SJSA1 (cell line): ENCODE measurements at places on chromosomes 1 and 21. TPM values are rescaled to one million over a fixed set of nuclear protein-coding genes. Genes with fewer than 3 reads are reported as not detected.
A peak's percentile ranks its signal among the peaks of the same experiment; 100 is the strongest.

GRCh38 chr1:119960501-119960900, 64.2 kb upstream of the ADAM30 start:
- H3K36me3 ChIP-seq: peaks cover 65% of the 10 kb centered on the region
- no peaks in the 10 kb centered on the region for H3K27me3 ChIP-seq

GRCh38 chr21:33367309-33367973, 35.8 kb upstream of the IFNGR2 start:
- no peaks in the 10 kb centered on the region for H3K36me3 ChIP-seq
- no peak overlapping the region for H3K27ac ChIP-seq
- no peaks in the 10 kb centered on the region for H3K27me3 ChIP-seq
- H3K4me1 ChIP-seq: no peaks in the 10 kb centered on the region

DNA sequence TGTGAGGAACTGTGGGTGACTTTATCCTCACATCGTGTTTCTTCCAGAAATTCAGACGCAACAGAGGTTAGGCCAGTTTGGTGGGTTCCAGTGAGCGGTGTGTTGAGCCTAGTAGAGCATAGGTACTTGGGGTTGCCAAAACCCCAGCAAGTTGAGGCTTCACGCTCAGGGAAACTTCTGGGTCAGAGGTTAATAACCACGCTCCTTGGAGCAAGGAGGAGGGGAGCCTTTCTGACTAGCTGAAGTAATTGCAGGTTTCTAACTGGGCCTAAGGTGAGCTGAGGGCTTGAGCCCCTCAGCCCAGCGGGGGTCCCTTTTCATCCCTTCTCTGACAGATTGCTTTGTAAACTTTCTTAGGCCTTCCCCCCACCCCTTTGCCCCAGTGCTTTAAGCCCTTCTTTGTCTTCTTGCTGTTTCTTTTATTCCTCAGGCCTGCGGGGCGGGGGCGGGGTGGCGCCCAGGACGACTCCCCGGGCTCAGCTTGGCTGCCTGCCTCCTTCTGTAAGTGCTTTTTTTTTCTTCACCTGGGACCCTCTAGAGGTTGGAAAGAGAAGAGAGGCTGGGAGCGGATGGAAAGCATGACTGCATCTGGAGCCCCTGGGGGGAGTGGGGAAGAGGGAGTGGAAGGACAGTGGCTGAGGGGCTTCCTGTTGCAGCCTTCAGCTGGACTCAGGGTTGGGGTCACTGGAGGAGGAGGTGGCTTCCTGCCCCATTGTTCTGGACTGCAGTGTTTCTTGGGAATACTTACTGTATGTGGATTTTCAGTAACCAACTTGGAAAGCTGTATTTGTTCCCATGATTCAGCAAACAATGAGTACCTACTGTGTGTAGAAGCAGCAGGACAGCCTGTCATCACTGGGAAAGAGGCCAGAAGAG, 1.3 kb upstream of the ZNF436 start:
- peak overlapping the region; percentile 75; the same call in 1 of the 2 replicates for H3K27ac ChIP-seq
- no peaks in the 10 kb centered on the region for H3K27me3 ChIP-seq
- DNase-seq: peak; percentile 38
- H3K4me1 ChIP-seq: peaks cover 21% of the 10 kb centered on the region
- no peak overlapping the region for H3K4me3 ChIP-seq

The FAM89A gene
- 36.7 and 39.5 TPM in 2 replicates for total RNA-seq

The NUAK2 gene
- 2.9 and 5.8 TPM in 2 replicates for total RNA-seq

GRCh38 chr1:183962903-183963302, 74.6 kb downstream of the COLGALT2 start:
- H3K4me3 ChIP-seq: no peak overlapping the region
- H3K27ac ChIP-seq: no peak overlapping the region
- no peaks in the 10 kb centered on the region for H3K27me3 ChIP-seq
- peaks cover 2% of the 10 kb centered on the region; the same call in 1 of the 2 replicates for H3K36me3 ChIP-seq
- H3K4me1 ChIP-seq: no peaks in the 10 kb centered on the region
- DNase-seq: no peak

DNA sequence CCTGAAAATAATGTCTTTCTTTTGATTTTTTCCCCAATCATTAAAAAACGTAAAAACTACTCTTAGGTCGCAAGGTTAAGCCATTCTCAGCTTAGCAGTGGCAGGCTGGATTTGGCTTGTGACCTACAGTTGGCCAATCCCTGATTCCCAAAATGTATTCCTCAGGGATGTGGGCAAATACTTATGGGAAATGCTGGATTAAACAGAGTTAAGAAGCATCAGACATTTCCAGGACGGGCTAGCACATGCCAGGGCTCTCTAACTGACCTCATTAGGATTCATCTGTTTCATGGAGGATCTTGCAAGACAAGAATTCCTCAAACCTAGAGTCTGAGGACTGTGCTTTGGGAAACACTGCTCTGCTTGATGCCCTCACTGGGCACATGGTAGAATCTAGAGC, 982 bp upstream of the IL24 start:
- H3K4me1 ChIP-seq: peaks cover 76% of the 10 kb centered on the region
- no peak overlapping the region for H3K4me3 ChIP-seq
- no peaks in the 10 kb centered on the region for H3K36me3 ChIP-seq
- no peaks in the 10 kb centered on the region for H3K27me3 ChIP-seq
- H3K27ac ChIP-seq: peak overlapping the region; percentile 74
- DNase-seq: no peak

GRCh38 chr1:210624722-210625121, 296.0 kb downstream of the HHAT start:
- no peaks in the 10 kb centered on the region for H3K4me1 ChIP-seq
- no peak for DNase-seq
- no peak overlapping the region for H3K27ac ChIP-seq
- no peaks in the 10 kb centered on the region for H3K36me3 ChIP-seq
- no peaks in the 10 kb centered on the region for H3K27me3 ChIP-seq
- H3K4me3 ChIP-seq: no peak overlapping the region

DNA sequence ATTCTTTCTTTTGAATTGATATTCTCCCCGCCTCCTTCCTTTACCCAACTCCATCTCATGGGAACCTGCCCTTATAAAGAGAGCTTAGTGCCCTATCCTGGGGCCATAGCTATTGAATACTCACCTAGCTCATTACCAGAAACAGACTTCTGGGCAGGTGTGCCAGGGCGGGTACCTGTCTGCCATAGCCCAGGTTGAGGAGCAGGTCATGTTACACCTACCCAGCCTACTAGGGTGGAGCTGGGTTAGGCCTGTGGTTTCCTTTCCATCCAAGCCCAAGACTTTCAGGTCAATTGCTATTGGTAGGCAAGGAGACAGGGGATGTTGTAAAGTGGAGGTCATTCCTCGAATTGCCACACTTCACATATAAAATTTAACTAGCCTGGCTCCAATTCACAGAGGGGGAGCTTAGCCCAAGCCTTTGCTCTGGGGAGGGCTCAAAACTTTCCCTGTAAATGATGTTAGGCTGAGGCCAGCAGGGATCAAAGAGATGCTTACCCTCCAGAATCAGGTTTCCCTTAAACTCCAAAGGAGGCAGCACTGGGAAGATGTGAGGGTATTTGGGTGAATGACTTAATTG, 87.1 kb upstream of the IPO9 start:
- peaks cover 5% of the 10 kb centered on the region for H3K4me1 ChIP-seq
- DNase-seq: no peak
- H3K27me3 ChIP-seq: no peaks in the 10 kb centered on the region
- no peak overlapping the region for H3K4me3 ChIP-seq

The C4BPA gene
- total RNA-seq: not detected in 2 replicates

- peak overlapping the region; percentile 15; the same call in 1 of the 2 replicates for H3K27ac ChIP-seq
- H3K36me3 ChIP-seq: no peaks in the 10 kb centered on the region
- H3K4me3 ChIP-seq: no peak overlapping the region
- H3K27me3 ChIP-seq: no peaks in the 10 kb centered on the region
- DNase-seq: peak; percentile 64
Observed at GRCh38 chr1:58618303-58618702, 41.3 kb upstream of the TACSTD2 start.

The AMIGO1 gene
- 0.41 and 0.55 TPM in 2 replicates for total RNA-seq

DNA sequence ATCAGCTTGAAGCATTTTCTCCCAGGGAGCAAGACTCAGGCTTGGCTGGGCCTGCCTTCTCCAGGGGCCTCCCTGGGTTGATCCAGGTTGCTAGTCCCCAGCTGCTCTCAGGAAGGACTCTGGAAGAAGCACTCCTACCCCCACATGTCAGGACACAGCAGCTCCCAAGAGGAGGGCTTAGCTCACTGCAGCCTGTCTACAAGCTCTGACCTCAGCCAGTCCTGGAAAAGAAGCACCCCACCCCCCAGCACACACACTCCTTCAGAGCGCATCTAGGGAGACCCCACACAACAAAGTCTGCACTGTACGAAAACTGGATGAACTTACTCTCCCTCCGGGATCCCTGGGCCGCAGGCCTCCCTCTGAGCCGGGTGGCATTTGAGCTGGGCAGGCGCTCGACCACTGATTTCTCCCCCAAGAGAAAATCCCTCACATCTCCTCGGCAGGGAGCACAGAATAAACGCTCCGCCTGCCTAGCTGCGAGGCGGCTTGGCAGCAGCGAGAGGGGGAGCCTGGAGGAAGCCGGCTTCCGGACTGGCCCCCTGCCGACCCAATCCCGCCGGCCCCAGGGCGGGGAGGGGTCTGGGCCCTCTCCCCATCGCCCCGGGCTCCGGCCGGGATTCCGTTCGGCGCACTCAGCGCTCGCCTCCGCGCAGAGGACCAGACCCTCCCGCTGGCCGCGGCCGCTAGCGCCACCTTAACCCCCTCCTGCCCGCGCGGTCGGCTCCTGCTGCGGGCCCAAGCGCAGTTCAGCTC, at the start of gene KCNA2:
Gene KCNA2 (minus strand): TSS at position 458 of the 756 bp plus-strand sequence. CDS start 1,576 bp downstream, outside the sequence.
- peaks cover 85% of the 10 kb centered on the region for H3K27me3 ChIP-seq
- no peak within 1 kb of the TSS for H3K27ac ChIP-seq
- H3K36me3 ChIP-seq: no peaks in the 10 kb centered on the region
- DNase-seq: no peak
- no peaks in the 10 kb centered on the region; the same call in 1 of the 2 replicates for H3K4me1 ChIP-seq
- H3K4me3 ChIP-seq: no peak within 1 kb of the TSS

DNA sequence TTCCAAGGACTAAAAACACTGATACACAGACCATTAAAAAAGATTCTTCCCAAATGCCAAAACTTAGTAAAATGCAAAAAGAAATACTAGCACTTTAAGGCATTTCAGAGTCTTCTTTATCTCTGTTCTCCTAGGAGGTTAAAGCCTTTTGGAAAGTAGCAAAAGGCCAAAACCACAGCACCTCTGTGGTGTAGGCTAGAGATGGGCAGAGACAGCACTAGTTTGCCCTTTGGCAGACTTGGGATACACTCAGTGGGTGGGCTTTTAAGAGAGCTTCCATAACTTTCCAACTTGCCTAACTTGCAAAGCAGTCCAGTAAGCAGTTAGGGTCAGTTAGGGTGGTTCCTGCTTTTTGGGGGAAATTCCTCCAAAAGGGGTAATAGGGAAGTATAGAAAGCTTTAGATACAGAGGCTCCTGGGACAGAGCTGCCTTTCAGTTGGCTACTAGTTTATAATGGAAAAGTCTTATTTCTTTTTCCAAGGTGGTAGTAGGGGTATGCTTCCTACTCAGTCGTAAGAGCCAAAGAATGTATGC, 17.9 kb upstream of the PTCH2 start:
- no peaks in the 10 kb centered on the region for H3K27me3 ChIP-seq
- DNase-seq: peak; percentile 26
- H3K36me3 ChIP-seq: peaks cover 2% of the 10 kb centered on the region; the same call in 1 of the 2 replicates
- H3K27ac ChIP-seq: no peak overlapping the region

The NTRK1 gene
- not detected in 2 replicates for total RNA-seq

The CRNN gene
- 0.16 TPM in 1 of 2 replicates, not detected in the other for total RNA-seq

The NOTCH2 gene
- 77.2 and 103 TPM in 2 replicates for total RNA-seq
